Stimulated activated effector memory CD8-positive, alpha-beta T cell treated with anti-CD3 and anti-CD28 coated beads, Interleukin-12 subunit alpha, Interleukin-12 subunit beta, amount 100 ng/mL, for 72 hours (primary cell): ENCODE measurements at places on chromosomes 12 and 14.

DNA sequence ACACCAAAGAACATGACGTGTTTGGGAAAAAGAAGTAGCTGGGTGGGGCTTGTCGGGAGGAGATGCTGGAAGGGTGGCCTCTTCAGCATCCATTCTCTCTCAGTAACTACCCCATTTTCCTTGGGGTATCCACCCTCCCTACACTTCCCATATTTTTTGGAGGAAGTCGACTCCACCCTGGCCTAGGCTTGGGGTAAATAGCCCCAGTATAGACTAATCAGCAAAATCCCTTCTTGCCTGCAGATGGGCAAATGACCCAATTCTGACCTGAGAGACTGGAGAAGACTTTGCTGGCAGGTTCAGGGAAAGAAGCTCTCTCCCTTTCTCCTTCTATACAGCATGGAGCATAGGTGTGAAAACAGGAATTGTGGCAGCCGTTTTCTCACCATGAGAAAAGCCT, 28.5 kb upstream of the JDP2 start:
- no peak for DNase-seq

GRCh38 chr12:29782285-29782870, 1.4 kb downstream of the TMTC1 start:
- DNase-seq = no peak

DNA sequence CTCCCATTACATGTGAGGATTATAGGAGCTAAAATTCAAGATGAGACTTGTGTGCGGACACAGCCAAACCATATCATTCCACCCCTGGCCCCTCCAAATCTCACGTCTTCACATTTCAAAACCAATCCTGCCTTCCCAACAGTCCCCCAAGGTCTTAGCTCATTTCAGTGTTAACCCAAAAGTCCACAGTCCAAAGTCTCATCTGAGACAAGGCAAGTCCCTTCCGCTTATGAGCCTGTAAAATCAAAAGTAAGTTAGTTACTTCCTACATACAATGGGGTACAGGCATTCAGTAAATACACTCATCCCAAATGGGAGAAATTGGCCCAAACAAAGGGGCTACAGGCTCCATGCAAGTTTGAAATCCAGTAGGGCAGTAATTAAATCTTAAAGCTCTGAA, 76.1 kb downstream of the CRADD start:
- DNase-seq = no peak

GRCh38 chr14:66482873-66483272, 3.3 kb upstream of the CCDC196 start:
- DNase-seq = no peak

- DNase-seq = no peak
Measured at GRCh38 chr12:77722536-77722935, 108.2 kb upstream of the NAV3 start.

DNA sequence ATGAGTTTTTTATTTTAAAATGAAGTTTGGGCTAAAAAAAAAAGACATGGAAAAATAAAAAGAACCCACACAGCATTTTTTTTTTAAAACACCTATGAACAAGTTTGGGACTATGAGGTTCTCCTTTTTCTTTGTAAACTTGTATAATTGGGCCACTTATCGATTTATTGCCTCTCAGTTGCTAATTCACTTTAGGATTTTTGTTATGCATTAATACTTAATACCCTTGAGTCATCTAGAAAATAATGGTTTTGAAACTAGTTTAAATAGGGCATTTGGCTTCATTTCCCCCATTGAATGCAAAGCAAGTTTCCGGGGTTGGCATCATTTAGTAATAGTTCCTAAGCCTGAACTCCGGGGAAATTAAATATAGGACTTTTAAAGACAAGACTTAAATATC, 312.8 kb upstream of the RGS6 start:
- no peak for DNase-seq

DNA sequence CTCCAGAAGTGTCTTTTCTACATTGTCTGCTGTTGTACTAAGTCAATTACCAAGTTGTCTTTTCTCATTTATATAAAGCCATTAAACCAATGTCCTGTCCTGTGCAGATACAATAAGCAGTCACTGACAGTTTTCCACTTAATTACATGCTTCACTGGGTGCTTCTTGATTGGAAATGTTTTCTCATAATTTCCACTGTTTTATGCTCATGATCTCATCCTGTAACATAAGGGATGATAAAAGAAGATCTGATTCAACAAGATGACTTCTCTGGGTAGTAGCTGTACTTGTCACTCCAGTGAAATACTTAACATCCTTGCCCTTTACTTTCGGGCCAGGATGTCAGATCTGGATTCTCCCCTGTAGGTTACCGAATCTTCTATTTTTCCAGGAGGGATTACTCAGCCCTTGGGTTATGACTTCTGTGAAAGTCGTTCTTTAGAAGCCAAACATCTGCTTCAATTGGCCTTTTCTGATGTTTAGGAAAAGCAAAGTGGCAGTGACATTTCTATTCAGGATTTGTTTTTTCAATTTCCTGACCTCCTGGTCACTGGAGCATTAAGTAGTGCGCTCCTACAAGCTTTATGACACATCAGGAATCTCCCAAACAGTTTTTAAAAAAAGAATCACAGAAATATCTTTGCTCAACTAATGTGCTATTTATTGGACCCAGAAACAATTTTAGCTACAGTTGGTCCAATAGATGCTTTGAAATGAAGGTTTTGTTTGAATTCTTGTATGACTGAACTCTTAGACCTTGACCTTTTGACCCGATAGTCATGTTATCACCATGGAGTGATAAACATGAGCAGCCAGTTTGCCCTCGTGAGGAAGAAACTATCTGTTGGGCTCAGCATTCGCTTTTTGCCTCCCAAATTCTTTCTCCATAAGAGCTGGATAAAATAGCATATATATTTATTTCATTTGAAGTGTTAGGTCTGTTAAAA, 234.5 kb upstream of the SSTR1 start:
- no peak for DNase-seq

DNA sequence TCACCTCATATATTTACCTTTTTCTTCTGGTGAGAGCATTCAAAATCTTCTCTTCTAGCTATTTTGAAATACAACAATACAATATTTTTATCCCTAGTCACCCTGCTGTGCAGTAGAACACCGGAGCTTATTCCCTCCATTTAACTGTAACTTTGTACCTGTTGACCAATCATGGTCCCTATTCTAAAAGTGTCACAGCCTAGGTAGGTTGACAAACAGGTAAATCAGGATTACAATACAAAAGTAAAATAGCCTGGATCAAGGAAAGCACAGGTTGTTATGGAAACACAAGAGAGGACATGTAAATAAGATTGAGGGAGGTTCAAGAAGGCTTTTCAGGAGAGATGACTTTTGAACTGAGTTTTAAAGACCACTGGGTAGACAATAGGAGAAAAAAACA, 670.9 kb downstream of the DIO2 start:
- DNase-seq = no peak

DNA sequence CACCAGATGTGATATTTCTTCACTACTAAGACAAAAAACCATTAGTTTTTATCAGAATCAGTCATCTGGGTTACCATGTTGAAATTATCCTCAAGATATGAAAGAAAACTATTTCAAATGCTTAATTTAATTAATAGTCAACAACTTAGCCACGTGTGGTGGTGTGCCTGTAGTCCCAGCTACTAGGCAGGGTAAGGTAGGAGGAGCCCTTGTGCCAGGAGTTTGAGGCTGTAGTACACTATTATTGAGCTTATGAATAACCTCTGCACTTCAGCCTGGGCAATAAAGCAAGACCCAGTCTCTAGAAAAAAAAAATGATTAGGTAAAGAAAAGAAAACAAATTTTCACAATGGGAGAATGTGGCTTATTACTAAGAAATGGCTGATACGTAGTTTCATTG, 33.4 kb downstream of the MRPL42 start:
- DNase-seq = no peak

DNA sequence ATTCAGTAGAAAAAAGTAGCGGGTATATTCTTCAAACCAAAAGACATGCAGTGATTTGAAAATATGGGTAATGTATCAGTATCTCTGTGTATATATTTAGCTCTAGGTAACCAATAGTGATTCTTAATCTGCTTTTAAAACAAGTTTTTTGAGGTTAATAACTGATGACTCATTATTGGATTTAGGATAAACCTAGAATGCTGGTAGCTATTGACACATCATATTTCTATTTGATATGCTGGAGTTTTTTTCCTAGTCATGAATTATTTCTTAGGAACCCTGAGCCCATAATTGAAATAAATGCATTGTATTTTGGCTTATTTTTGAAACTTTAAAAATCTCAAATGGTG, 15.5 kb downstream of the ARF6 start:
- DNase-seq = no peak

DNA sequence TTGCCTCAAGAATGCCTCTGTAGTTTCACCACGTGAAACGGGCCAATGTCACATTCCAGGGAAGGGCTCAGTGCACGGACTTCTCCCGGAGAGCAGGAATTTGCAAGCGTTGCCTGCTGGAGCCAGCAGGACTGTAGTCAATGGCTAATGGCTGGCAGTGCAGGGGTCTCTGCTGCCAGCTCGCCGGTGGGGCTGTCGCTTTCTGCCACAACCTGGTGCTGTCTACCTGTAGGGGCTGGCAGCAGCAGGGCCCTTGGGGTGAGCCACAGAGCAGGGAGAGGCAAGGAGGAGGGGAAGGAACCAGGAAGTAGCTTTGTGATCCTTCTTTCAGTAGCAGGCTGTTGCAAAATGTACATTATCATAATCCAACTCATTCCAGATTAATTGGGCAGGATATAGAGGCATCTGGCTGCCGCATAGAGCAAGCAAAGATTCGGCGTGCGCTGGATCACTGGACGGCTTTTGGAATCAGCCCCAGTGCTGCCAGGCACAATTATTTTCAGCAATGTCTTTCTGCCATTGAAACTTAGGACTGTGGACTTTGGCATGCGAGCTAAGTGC, 114.1 kb downstream of the PAPOLA start:
- DNase-seq = no peak

DNA sequence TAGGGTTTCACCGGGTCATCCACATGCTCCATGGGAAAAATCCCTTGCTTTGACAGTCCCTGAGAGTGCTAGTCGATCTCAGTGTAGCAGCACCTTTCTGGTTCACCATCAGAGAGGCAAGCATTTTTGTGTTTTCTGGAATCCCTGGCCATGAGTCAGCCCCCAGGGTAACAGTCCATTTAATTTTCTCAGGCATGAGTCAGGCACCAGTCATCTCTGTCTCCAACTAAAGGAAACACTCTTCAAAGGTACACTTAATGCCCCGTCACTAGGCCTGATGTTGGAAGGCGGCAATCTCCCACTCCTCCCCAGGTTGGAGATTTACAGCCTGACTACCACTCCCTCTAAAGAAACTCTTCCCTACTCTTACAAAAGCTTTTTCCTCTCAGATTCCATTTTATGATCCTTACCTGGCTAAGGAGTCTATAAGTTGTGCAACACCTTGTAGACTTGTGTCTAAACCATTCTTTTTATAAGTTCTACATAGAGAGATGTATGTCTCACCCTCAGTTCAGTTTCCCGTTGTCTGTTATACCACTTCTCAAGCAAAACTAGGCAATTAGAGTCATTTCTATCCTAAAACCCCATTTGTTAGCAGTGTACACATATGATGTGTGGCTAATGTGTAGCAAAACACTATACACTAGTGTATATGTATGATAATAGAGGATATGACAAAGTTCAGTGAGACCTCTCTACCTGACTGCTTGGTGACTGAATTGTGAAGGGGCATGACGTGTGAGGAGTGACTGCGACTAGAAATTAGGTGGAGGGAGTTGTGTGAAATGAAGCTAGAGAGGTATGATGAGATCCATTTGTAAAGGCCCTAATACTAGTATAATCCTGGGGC, 24.6 kb downstream of the TMEM19 start:
- no peak for DNase-seq

GRCh38 chr12:116429826-116430360, 129.3 kb upstream of the MAP1LC3B2 start:
- no peak for DNase-seq

DNA sequence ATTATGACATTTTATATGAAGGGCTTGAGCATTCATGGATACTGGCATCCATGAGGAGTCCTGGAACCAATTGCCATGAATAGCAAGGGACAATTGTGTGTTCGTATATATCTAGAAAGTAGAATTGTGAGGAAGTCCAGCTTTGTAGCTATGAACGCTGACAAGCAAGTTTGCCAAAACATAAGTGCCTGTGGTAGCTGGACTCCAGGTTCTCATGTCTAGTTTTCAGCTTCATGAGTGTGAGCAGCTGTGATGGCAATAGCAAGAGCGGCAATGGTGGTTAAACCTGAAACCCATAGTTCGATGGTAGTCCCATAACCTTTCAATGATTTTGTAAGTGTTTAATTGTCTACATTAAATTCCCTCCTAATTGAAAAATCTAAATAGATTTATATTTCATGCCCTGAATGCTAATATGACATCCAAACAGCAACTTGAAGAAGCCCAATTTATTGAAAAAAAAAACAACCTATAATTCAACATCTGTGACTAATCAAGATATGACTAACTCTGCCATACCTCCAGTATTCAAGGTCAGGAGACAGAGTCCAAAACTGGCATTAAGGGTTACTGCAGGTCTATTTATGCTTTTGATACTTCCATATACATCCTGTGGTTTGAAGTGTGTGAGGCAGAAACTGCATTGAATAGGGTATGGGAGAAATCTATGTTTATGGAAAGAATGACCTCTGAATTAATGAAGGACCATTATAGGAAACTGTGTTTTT, 50.3 kb upstream of the PCED1B start:
- no peak for DNase-seq

DNA sequence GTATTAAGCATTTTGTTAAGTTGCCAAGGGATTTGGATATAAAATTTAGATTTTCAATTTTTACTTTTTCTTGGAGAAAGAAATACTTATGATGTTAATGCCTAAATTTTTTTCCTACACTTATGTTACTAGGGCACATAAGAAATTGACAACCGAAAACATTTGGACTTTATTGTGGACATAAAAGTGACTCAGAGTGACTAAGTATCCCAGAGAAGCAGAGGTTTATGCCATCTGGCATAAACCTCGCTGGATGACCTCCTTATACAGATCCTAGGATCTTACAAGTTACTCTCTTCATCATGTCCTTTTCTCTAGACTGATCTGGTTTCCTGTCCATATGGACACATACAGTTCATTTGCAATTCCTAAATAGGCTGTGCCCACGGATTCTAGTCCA, 89.8 kb downstream of the RERG start:
- DNase-seq = no peak

DNA sequence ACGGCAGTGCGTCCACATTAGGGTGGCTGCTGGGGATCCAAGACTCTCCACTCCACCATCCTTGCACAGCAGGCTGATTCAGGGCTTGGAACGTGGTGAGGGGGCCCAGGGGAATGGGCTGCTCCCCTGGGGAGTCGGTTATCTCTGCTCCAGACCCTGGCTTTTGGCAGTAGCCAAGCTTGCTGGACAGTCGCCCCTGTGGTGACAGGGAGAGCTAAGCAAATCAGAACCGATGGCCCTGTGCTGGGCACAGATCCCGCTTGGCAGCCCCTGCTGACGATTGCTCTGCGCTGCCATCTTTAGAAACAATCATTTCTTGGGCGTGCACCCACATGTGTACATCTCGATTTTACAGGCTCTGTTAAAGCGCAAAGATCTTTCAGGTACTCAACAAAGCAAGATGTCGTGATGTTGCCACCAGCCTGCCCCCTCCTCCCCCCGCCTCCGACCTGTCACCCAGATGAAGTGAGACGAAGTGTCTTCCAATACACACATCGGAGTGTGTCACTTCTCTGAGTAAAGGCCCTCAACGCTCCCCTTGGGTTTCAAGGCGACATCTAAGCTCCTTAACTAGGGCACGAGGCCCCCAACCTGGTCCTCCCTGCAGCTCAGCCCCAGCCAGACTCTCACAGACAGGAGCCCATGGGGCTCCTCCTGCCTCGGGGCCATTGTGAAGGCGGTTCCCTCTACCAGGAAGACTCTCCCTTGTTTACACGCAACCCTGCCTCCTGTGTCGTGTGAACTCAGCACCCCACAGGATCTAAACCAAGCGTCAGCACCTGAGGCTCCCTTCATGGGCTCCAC, 55.6 kb downstream of the PITPNM2 start:
- DNase-seq = no peak
